ENCODE measurements at places on chromosomes 5 and 9.

DNA sequence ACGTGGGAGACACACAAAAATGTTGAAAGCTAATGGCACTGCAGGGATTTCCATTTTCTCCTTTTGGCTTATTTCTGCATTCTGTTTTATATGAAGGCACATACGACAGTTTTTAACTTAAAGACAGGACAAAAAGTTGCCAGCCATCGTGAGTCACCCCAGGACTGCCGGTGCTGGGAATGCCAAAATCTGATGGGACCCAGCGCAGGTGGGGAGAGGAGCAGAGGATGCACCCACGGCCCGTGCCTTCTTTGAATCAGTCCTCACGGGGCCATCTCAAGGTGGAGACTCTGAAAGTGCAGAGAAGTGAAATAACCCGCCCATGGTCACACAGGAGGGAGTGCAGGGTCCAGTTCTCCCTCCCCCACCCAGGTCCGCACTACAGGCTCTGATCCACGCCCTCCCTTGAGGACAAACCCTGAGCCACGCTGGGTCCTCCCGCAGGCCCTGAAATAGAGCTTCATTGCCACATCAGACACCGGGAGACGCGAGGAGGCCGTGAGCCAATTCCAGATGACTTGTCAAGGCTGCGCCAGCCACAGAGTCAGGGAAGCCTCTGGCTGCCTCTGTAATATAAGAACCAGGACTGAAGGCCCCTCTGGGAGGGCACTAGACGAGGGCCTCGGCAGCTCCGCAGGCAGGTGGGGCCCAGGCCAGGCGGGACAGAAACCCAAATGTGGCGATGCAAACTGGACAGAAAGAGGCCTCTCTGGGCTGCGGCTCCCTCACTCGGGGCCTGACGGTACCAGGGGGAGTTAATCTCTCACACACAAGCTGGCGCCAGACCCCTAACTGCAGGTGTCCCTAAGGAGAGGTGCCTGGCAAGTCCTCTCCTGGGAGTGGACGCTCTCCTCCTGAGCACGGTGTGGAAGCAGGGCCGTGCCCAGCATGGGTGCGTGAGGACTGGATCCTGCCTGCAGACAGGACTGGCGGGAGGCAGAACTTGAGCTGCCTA is 22.9 kb downstream of the ADAMTS2 start:
- no peak for DNase-seq

GRCh38 chr5:143094087-143094521 is 309.4 kb downstream of the NR3C1 start:
- no peak for DNase-seq

DNA sequence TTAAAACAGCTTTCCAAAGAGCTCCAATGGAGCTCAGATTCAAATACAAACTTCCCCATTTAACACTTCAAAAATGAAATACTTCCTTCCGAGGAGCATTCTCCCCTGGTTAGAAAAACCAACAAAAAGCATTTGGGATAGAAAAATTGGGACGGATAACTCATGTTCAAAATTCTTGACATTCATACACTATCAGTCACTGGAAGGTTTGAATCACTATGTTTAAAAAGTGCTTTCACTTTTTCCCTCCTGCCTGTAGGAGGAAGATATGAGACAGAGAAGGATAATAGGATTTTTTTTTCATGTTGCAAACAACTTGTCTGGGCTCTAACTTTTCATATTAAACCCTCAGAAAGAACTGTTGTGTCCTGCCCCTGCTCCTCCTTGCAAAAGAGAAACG is 412.0 kb downstream of the ACTL7B start:
- DNase-seq: no peak

- no peak for DNase-seq
Observed at GRCh38 chr5:142717582-142718215, 31.8 kb upstream of the FGF1 start.

DNA sequence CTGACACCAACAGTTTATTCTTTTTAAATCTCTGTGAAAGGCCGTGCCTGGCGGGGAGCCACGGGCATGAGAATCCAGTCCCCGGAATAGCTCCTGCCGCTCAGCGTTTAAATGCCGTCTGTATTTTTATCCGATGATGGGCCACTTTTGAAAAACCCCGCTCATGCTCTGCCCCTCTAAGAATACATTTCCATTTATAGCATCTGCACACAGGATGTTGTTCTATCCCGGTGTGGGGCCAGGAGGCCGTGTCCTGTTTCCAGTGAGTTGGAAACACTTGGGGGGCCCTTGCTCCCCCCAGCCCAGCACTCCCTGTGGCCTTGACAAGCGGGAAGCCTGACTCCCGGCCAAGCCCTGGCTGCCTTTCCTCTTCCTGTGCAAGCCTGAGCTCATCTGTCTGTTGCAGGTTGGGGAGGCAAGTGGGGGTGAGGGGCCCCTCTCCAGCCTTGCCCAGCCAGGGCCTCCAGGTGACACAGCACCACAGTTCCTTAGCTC is 39.0 kb downstream of the ERGIC1 start:
- DNase-seq: no peak

DNA sequence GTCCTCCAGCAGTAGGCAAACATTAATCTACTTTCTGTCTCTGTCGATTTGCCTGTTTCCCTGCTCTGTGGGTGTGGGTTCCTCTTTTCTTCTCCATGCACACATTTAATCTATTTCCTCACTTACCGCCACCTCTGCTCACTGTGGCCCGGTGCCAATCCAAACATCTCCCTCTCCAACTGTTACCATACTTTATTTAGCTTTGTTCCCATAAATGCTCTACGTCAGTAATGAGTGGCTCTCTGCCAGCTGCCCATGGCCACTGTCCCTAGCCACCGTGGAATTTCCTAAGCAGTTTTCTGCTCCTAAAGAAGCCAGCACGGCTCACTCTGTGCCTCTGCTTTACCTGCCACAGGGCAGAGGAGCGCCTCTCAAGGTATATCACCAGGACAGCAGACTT is 19.5 kb upstream of the GOLPH3 start:
- no peak for DNase-seq

DNA sequence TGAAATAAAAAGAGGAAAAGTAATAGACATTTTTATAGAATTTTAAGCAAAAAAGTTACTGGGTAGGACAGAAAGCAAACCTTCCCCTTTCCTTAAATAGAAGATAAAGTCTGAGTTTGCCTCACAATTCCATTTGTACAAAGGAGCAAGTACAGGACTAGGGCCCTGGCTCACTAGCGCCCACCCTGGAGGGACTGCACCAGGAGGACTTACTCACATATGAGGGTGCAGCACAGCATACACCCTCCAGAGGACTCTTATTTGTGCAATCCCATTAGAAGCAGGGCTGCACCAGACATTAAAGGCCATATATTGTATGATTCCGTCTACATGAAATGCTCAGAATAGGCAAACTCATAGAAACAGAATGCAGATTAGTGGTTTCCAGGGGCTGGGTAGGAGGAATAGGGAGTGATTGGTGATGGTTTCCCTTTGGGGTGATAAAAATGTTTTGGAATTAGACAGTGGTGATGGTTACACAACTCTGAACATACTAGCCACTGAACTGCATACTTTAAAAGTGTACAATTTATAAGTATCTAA is 4.5 kb downstream of the REEP5 start:
- DNase-seq: no peak

- no peak for DNase-seq
Observed at GRCh38 chr5:97778451-97778850, 595.4 kb upstream of the RIOK2 start.

GRCh38 chr9:98287384-98287783 is 31.9 kb upstream of the TBC1D2 start:
- DNase-seq: no peak

DNA sequence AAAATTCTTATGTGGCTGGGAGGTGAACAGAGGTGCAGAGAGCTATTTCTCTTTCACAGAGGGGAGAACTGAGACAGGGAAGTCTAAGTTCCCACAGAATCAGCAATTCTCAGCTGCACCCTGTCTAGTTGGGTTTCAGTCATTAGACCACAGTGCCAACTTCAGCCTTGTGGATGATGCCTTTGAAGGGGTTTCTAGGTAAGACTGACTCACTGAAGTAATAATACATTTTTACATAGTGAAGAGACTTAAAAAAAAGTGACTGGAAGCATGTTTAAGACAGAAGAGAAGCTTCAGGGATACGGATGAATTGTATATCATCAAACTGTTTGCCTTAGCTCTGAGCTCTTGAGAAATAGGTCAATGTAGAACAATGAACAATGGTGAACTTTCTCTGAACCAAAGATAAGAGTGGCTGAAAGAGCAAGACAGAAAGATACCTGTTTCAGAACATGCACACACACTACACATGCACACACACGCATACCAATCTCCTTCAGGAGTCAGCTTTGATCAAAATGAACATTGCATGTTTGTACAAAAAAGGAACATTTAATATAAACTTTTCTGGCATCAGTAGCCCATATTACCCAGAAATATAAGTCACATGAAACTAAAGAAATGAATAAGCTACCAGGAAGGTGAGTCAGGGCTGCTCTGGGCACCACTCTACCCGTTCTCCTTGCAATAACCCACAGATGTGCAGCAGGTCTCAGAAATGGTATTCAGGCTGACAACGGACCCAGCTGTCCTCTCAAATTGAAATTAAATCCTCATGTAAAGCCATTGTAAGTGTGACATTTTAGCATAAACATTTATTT is 12.6 kb upstream of the FYB1 start:
- no peak for DNase-seq

DNA sequence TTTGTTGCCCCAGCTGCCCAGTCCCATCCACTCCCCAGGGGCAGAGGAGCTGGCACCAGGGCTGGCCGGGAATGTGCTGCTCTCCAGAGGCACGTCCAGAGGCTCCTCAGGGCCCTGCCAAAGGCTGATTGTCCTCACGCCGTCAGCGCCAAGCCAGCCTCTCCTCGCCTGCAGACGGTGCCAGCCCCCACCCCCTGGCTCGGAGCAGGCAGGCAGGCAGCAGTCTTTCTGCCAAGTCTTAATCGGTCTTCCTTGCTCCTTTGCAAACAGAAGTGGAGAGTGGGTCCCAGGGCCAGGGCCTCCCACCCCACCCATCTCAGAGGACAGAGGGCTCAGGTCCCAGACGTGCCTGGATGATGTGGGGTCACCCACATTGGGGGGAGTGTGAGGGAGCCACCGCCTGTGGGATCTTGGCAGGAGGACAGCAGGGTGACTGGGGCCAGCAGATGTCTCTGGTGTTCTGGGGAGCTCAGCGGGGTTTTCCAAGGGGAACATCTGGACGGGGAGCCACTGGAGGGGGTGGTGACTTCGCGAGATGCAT is 36.3 kb downstream of the FAM163B start:
- DNase-seq: no peak

DNA sequence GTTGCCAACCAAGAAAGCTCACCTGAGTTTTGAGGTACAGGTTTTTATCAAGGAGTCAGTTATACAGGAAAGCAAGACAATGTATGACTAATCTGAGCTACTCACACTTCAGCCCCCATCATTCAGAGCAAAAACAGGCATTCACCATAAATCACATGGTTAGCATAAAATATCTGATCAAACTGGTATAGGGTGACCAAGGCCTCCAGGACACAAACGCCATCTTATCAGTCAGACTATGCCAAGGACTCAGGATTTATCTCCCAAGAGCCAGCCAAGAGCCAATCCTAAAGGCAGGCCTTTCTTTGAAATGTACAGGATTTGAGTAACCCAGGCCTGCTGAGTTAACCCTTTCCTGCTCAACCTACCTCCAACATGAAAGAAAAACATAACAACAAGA is 313.0 kb upstream of the NREP start:
- DNase-seq: no peak

GRCh38 chr5:140322751-140323731 is 20.1 kb upstream of the PFDN1 start:
- DNase-seq: no peak

DNA sequence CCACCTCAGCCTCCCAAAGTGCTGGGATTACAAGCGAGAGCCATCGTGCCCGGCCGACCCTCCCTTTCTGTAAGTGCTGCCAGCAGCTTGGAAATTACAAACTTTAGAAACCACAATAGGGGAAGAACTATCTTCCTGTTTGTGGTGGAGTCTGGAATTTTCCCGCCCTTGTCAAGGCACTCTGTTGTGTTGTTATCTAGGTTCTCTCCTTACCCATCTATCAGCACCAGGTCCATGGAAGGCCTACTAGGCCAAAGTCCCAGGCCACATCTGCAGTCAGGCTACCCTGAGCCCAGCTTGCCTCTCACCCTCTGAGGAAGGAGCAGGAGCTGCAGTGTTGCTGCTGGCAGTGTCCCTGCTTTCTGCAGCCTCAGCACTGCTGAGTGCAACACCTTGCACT is 214.9 kb downstream of the MCTP1 start:
- DNase-seq: no peak

- DNase-seq: no peak
Observed at GRCh38 chr5:163189023-163189553, 248.3 kb upstream of the CCNG1 start.

DNA sequence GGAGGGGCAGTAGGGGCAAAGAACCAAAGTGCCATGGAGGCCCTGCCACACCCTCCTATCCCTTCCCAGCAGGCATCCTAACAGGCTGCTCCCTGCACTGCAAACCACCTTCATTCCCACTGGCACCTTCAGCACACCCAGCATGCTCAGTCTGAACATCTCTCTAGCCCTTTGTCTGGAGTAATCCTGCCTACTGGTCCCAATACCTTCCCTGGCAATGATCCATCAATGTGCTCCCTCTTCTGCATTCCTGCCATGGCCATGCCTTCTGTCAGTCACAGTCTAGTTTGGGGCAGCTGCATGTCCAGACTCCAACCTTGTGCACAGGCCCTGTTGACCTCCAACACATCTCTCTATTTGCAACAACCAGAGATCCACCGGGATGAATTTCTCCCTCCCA is 4.9 kb downstream of the MACROH2A1 start:
- DNase-seq: no peak

DNA sequence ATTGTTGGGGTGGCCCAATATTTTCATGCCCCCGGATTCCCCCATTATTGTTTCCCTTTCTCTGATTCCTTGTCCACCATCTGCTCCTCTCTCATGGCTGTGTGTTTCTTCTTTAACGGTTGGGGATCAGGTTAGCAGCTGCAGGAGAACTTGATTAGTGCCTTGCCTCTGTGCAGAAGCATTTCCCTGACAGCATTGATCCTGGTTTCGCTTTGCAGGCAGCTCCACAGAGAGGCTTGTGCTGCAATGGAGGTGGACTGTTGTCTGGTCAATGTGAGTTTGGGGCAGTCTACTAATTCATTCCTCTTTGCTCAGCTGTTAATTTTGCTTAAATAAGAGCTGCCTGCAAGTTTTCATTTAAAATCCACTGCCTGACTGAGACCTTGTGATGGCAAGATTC is 32.5 kb upstream of the SSBP2 start:
- no peak for DNase-seq

- no peak for DNase-seq
Observed at GRCh38 chr5:53642061-53642460, 81.6 kb downstream of the NDUFS4 start.

DNA sequence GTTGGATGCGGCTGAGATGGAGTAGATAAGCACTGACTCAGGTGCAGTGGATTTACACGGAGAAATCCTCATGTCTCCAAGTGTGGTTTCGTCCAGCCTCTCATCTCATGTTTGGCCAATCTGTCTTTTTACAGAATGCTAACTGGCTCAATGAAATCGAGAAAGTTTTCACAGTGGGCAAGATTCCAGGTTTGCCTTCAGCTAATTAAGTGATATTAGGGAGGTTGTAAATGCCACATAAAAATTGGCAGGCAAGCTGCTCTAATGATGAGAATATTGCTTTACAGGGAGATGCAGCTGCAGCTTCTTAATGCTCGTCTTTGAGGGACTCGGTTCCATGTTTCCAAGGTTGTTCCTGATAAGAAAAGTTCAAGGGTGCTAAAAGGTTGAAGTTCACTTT is 23.7 kb downstream of the BARHL1 start:
- no peak for DNase-seq
